Activated naive CD4-positive, alpha-beta T cell (primary cell): ENCODE measurements at places on chromosomes 6 and 20.

DNA sequence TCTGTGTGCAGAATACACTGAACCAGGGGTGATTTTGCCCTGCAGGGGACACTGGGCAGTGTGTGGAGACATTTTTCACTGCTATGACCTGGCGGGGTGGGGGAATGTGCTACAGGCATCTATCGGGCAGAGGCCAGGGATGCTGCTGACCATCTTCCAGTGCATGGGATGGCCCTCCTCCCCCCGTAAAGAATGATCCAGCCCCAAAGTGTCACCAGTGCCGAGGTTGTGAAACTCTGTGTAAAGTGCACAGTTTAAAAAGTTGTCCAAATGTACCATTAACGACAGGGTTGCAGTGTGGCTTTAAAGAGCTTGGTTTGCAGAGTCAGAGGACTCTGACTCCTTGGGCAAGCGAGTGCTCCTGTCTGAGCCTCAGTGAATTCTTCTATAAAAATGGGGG, 72.1 kb downstream of the SULF2 start:
- no peak for DNase-seq

GRCh38 chr6:105253787-105254186, 74.0 kb upstream of the POPDC3 start:
- DNase-seq = no peak

- no peak for DNase-seq
These were observed 1.1 kb downstream of the CD109 start for GRCh38 chr6:73696966-73697655.

- no peak for DNase-seq
These were observed 29.9 kb upstream of the PREP start for GRCh38 chr6:105432797-105433196.

DNA sequence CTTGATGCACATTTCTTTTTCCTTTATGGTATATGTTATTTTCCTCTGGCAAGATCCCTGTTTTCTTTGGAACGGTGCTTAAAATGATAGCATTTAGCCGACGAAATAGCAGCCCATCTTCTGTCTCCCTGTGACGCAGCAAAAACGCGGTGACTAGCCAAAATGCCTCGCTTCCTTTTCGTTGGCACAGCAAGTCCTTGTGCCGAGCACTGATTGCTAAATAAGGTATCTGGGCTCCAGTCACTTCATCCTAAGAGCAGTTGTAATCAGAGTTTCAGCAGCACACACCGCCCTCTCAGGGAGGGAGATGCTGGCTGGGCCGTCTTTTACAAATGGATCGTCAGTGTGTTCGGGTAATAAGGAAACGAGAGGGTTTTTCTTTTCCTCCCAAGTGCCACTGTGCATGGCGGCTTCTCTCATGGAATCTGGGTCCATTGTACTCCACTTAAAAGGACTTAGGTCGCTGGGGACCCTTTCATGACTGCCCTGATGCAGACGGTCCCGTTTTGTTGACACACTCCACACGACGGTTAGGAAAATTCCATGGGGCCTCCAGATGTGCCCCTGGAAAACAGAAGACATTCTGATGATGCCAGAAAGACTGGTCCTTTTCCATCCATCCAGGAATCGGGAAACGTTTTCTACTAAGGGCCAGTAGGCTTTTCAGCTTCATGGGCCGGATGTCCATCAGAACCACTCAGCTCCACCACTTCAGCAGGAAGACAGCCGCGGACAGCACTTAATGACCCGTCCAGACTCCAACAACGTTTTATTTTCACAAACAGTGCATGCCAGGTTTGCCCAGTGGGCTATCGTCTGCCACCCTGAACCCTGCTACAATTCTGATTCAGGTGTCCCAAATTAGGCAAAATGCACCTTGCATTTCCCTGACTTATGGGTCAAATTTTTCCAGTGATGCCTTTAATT, 185.5 kb downstream of the CDH4 start:
- no peak for DNase-seq

DNA sequence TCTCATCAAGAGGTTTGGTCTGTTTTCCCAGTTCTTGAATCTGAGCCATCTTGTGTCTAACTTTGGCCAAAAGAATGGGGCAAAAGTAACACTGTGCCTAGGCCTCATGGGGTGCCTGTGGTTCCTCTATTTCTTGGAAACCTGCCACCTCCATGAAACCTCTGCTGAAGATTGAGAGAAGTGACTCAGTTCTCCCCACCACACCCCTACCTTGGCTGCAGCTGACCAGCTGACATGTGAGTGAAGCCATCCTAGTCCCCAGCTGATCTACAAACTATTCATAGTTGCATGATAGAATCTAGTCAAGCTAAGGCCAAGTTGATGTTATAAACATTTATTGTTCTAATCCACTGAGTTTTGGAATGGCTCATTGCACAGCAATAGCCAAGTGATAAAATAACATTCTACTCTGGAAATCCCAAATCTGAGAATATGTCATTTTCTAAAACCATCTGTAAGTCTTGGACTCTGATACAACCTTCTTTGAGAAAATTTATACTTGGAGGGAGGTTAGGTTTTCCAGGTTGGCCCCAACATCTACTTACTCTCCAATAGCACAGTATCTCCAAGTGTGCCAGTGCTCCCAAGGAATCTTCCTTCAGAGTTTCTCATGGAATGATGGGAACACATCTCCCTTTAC, 107.0 kb upstream of the SMLR1 start:
- no peak for DNase-seq

DNA sequence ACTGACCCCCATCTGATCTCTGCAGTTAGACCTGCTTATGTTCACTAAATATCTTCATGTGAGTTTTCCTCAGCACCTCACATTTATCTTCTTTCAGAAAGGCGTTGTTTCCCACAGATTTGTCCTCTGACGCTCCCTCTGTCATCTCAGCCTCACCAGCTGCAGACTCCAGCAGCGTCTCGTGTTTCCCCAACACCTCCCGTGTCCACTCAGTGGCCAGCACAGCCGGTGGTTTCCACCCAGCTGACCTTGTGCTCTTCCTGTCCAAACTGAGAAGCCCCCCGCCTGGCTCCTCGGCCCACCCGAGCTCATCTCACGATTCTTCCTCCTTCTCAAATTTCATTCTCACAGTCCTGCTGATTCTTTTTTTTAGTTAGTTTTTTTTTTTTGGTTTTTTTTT, 12.5 kb downstream of the ERMARD start:
- no peak for DNase-seq

DNA sequence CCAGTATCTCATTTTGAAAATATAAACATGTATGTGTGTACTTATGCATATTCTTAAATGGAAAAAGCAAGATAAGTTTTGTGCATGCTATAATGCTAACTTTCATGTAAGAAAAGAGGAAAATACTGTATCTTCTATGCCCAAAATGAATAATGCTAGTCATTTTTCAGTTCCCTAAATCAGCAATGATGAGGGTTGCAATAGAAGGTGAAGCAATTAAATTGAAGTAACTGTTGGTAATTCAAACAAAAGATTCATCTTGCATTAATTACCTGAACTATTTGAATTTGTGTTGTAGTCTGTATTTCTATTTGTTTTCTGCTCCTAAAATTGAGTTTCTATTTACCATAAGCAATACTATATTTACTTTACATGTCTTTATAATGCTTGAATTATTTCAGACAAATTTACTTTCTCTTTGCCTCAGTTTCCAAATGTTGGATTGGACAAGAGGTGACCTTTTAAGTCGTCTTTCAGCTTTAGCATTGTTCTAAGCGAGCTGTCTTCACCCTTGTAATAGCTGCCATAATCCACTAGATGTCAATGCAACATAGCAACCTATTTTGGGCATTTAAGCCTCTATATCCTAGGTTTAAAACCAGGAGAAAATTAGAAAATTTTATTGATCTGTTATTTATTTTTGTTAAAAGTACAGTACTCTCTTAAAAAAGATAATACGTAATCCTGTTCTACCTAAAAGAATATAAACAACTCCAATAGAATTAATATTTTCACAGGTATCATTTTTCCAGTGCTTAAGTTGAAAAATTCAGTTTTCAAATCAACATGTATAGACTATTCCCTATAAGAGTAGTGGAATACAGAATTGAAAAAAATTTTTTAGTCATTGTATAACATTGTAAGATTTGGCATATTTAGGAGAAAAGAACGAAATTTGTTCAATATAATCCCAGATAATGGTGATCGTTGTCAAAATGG, 52.3 kb upstream of the IFNGR1 start:
- no peak for DNase-seq

DNA sequence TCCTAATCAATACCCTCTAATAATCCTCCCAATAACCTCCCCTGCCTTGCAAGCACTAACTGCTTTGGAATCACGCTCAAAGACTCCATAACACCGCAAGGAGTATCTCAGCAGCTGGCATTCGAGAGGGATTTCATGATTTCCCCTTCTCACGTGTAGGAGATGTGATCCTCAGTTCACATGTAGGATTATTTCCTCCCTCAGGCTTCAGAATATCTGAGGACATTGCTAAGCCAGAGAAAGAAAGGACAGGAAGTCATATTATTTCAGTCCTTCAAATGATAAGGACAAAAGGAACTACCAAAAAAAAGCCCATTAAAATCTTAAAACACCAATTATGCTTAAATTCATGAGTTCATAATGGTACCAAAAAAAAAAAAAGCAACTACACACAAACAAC, 122.9 kb downstream of the NFATC2 start:
- no peak for DNase-seq

DNA sequence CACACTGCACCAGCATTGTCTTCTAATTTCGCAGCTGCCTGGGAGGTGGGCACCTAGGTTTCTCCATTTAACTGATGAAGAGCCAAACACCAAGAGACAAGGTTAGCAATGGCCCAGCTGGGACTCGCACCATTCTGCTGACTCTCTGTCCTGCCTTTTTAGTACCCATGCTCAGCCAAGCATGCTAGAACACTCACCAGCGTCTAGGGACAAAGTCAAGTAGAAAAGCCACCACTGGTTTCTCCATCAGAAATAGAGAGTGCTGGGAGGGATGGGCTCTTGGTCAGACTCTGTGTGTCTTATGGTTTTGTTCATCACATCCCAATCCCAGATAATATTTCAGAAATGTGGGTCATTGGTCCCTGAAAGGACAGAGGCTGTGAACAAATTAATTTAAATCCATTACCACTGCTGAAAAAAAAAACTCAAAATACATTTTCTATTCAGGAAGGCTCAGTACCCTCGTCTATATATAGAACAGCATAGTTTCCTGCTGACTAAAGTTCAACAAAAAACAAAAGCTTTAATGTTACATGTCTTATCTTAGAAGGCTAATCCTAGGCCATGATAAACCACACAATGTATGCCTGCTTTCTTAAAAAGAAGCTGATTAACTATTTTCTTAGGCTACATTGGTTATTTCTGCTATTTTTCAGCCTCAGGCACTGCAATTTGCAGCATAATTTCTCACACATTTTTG, 111.0 kb downstream of the TBC1D7 start:
- DNase-seq = no peak

DNA sequence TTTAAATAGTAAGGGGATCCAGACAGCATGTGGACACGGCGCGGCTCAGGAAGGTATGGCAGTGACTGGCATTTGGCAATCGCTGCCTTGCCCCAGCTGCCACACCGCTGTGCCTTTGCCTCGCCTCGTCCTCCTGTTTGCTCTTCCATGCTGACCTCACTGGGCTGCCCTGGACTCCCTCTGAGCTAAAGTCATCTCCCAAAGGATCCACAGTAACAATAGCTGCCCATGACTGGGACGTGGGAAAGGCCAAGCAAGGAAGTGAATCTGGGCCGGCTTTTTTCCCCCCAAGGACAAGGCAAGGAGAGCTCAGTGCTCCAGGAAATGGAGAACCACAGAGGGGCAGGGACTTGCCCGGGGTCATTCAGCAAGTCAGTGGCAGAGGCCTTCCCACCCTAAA, 48.1 kb downstream of the JPH2 start:
- DNase-seq = no peak

DNA sequence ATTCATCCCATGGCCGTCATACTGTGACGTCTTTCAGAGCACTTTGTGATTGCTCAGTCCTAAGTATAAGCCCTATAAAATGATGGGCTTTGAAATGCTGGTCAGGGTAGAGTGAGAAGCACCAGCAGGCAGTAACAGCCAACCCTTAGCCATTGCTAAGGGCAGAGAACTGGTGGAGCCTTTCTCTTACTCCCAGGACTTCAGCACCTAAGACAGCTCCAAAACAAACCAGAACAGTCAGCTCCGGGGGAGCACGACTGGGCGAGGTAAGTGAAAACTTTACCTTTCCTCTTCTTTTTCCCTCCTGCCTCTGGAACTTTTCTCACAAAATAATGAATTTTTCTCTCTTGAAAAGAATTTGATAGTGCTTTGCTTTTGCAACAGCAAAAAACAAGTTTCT, at the start of gene VIP:
Gene VIP (plus strand): TSS at position 104 of the 400 bp plus-strand sequence. CDS start 1,381 bp downstream, outside the sequence.
- DNase-seq = no peak

DNA sequence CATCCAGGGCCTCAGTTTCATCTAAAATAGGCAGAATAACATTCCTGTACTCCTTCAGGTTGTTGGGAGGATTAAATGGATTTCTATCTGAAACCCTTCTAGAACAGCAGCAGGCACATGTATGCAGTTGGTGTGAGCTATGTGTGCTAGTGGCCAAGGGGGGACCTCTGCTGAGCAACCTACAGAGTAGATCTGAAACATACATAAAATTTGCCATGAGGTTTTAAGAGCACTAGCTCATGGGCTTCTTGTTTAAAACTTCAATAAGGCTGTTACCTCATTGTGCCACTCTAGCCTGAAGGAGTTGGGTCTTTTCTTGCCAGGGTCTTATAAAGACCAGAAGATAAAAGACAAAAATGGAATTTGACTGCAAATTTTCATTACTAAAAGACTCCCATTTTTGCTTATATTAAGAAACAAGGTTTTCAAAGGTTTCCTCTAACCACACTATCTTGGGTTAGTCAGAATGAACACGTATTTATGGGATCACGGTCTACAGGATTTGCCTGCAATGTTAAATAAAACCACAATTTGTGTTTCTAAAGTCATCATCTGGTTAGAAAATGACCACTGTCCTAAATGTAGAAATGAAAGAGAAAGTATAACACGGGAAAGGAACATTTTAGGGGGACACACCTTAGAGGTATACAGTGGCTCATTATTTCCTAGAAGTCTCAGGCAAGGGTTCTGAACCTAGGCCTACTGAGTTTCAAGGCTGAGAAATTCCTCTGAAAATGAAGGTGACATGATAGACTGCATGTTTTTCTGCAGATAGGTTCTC, 144.9 kb upstream of the OLIG3 start:
- DNase-seq = no peak

DNA sequence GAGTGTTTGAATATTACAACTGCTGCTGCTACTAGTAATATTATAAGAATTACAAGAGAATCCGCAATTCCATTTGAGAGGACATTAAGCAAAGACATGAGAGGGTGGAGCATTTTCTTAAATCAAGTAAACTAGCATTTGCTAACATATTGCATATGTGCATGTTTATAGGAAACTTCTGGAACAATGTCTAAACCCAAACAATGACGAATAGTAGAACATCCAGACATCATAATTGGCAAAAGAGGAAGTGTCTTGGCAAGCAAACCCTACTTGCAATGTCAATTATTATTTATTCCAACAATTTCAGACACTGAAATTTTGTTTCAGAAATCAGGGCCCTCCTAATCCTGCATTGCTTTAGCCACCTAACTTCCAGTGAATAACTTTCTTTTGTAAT, 1155.3 kb upstream of the GJE1 start:
- no peak for DNase-seq

DNA sequence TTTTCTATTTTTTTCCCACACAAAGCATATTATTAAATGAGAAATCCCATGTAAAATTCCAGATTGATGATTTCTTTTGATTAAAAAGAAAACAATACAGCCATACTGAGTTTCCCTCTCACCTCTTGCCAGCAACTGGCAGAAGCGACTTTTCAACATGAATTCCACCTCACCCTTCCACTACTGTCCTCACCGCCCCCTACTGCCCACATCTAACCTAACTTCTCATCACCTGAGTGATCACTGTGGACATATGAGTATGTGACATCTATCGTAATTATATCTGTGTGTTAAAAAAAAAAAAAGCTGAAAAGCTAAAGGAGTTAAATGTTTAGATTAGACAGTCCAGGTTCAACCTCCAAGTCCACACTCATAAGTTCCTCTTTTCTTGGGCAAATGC, 528.6 kb downstream of the PRKN start:
- DNase-seq = no peak
